Activated CD4-positive, alpha-beta memory T cell treated with anti-CD3 and anti-CD28 coated beads, Interleukin-2, amount 10 ng/mL, durations not matched to agents 7 days and 5 days (primary cell): ENCODE measurements at places on chromosomes 5 and 9. TPM values are rescaled to one million over a fixed set of nuclear protein-coding genes. Genes with fewer than 3 reads are reported as not detected.

PALM2AKAP2 gene
- total RNA-seq: not detected

FRMPD1 gene
- total RNA-seq: not detected

SPATA6L gene
- 0.43 TPM for total RNA-seq

FAM221B gene
- not detected for total RNA-seq

SNCB gene
- total RNA-seq: not detected

FOXD1 gene
- 0.38 TPM for total RNA-seq

S1PR3 gene
- total RNA-seq: not detected

SURF1 gene
- total RNA-seq: 37.6 TPM

CDKN2AIPNL gene
- 23.5 TPM for total RNA-seq

SLC6A18 gene
- total RNA-seq: not detected

PCDHGA3 gene
- total RNA-seq: not detected

DNA sequence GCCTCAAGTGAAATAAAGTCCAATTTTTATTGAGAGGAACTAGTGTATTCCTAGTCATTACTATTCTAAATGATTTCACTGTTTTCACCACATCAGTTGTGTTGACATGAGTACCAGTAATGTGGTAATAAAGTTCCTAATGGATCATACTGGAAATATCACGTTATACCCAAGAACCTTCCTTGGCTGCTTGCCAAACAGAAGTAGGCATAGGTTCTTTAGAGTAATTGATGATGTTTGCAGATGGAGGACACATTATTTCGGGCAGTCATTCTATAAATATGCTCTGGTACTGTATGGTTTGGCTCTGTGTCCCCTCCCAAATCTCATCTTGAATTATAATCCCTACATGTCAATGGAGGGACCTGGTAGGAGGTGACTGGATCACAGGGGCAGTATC is 15.1 kb downstream of the SNCAIP start:
- no peak for DNase-seq

DNA sequence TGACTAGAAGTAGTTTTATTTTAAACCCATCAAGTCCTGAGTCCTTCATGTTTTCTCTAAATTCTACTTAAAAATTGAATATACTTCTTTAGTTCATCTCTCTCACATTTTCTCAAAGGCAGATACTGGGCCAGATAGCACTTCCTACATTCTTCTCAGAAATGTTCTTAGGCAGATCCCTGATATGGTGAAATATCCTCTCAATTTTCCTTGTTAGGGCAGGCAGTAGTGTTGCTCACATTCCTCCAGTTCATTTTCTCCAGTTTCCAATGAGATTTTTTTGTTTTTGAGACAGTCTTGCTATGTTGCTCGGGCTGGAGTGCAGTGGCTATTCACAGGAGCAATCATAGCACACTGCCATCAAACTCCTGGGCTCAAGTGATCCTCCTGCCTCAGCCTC is 5.7 kb downstream of the GCNT1 start:
- no peak for DNase-seq

GRCh38 chr5:160390787-160391696 is 8.8 kb downstream of the FAM200C start:
- no peak for DNase-seq

- DNase-seq: no peak
Observed at GRCh38 chr5:59001154-59001553, 418.3 kb downstream of the RAB3C start.

GRCh38 chr5:157343842-157344790 is 78.2 kb downstream of the CYFIP2 start:
- DNase-seq: no peak

DNA sequence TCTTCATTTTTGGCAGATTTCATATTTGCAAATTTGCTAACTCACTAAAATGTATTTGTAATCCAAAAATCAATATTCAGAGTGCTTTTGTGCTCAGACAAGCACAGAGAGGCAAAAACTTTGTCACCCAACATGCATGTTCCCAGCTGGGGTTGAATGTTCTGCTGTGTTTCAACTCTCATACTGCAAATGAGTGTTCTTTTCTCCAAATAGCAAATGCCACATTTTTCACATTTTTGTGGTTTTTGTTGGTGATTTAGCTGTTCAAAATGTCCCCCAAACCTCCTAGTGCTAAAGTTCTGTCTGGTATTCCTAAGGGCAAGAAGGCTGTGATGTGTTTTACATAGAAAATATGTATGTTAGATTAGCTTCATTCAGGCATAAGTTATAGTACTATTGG is 87.3 kb upstream of the PCSK5 start:
- no peak for DNase-seq

DNA sequence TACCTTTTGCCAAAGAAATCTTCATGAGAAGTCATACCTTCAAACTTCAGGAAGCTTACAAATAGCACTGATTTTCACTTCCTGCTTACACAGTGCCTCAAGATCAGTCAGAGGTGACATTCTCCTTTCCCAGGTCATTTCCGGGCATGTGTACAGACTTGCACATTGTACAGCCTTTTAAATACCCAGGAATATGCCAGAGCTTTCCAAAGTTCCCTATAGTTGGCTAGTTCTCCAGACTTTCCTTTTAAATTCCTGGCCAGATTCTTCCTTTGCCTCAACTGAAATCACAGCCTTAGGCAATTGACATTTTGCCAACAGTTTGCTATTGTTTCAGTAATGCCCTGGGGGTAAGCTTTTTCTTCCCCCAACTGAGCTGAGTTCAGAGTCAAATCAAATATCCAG is 47.2 kb downstream of the RFX3 start:
- DNase-seq: no peak

- no peak for DNase-seq
Observed at GRCh38 chr5:161273410-161273809, 273.1 kb downstream of the GABRB2 start.

DNA sequence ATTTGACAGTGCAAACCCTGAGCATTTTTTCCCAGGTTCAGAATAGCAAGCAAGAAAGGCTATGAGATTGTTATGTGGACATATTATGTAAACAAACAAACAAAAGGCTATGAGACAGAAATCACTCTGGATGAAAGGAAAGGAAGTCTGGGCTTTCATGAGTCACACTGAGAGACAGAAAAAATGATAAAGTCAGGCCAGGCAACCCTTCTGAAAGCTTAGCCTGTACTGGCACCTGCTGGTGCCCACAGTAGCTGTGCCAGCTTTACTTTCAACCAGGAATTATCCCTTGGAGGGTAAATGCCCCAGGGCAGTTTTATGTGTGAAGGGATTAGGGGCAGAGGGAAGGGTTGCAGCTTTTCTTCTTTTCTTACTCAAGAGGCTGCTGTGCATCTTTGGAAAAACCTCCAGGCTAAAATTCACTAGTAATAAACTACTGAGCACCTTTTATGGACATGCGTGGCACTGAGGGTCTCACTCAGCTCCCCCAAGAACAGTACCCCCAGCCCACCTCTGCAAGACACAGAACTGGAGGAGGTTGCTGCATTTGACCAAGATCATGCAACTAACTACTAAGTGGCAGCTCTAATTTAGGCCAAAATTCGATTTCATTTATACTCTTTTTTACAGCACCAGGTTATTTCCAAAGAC is 41.7 kb downstream of the ACTL7B start:
- no peak for DNase-seq

GRCh38 chr9:110027671-110028081 is 180.3 kb downstream of the C9orf152 start:
- DNase-seq: no peak

- DNase-seq: no peak
Observed at GRCh38 chr9:134360897-134361296, 34.6 kb downstream of the RXRA start.

DNA sequence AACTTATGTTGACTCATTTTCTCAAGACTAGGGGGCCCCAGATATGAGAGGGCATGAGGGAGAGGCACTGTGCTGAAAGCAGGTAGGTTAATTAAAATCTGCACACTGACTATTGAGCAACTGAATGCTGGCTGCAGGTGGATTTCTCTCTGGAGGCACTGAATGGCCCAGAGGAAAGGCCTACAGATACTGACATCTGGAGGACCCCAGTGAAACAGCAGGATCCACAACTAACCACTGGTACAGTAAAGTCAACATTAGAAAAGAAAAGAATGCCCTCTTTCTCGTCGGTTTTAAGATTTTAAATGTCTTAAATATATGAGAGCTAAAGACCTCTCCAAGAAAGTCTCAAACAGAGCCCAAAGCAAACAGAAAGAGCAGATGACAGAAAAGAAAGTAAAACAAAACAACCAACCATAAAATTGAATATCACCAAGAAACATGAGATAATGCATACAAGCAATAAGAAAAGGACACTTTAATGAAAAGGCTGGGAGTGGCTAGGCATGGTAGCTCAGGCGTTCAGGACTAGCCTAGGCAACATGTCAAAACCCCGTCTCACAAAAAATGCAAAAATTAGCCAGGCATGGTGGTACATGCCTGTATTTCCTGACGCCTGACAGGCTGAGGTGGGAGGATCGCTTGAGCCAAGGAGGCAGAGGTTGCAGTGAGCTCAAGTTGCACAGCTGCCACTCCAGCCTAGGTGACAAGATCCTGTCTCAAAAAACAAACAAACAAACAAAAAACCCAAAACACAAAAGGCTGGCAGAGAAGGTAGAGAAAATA is 43.3 kb downstream of the PUM3 start:
- DNase-seq: no peak

- no peak for DNase-seq
Observed at GRCh38 chr5:67291066-67291465, 94.5 kb upstream of the CD180 start.

DNA sequence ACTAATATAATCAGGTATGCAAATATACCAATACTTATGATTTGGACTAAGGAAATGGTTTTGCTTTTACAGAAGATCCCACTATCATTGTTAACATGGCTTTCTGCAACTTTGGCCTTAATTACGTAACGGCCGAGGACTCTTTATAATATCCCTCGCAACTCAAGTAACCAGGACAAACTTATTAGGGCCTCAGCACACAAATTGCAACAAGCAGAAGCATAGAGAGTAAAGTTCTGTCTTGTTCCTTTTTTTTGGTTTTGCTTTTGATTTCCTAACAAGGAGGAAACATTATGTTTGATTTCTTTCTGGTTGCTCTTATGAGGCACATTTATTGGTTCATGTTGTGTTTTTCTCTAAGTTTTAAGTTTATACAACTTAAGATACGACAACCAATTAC is 60.4 kb downstream of the RORB start:
- no peak for DNase-seq

GRCh38 chr5:112865128-112865527 is 4.0 kb downstream of the SRP19 start:
- no peak for DNase-seq

DNA sequence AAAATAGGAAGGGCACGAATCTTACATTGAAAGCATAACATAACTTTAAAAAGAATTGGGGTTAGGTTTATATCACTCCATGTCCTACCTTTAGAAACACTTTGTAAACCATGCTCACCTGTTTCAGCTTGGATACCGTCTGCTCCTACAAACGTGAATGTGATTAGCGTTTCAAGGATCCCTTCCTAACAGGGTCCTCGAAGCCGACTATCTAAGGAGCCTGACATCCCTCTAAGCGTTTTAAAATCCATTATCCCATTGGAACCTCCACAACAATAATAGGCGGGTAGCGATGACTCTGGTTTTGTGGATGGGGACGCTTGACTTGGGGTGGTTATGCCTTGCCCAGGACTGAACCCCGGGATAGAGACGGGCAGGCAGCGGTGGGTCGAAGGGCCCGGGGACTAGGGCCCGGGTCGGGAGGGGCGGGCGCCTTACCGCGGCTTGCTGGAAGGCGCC is 937 bp downstream of the SVEP1 start:
- no peak for DNase-seq

GRCh38 chr5:9545136-9545991 is 511 bp downstream of the SEMA5A start:
- DNase-seq: no peak

DNA sequence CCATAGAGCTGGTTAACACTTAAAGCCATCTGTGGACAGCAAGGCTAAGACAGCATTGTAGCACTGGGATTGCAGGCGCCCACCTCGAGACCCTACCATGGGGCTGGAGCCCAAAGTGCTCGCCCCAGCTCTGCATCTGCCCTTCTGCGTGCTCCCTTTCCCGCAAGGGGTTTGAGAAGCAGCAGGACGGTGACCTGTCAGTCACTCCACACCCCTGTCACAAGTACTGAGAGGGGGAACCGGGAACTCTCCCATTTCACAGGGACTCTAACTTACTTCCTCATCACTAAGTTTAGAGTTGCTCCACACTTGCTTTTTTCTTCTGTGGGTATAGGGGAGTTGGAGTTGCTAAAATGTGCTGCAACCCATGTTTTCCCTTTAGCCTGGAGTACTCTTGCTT is 273.2 kb downstream of the SMARCA2 start:
- DNase-seq: no peak

DNA sequence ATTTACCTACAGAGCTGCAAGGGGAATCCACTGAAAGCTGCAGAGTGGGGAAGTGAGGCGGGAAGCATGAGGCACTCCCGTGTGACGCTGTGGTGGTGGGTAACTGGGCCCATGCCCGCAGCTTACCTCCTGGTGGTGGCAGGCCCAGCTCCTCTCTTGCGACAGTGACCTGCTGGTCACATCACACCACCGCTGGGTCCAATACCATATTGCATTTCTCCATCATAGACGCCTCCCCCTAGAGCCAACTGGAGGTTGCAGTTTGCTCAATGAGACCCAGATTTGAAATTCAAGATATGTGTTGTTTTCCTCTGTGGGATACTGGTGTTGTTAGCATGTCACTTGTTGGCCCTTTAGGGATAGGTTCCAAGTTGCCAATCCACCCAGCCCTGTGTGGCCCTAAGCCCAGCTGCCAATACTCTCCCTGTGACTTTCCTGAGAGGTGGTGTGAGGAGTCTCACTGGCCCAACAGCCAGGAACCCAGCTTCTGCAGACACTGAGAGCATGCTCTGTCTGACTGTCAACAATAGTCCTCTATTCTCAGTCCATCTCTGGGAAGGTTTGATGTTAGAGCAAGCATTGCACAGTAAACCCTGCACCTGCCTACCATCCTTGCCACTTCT is 428.3 kb downstream of the GADD45G start:
- DNase-seq: no peak

GRCh38 chr5:168992687-168993086 is 308.3 kb downstream of the SLIT3 start:
- DNase-seq: no peak

DNA sequence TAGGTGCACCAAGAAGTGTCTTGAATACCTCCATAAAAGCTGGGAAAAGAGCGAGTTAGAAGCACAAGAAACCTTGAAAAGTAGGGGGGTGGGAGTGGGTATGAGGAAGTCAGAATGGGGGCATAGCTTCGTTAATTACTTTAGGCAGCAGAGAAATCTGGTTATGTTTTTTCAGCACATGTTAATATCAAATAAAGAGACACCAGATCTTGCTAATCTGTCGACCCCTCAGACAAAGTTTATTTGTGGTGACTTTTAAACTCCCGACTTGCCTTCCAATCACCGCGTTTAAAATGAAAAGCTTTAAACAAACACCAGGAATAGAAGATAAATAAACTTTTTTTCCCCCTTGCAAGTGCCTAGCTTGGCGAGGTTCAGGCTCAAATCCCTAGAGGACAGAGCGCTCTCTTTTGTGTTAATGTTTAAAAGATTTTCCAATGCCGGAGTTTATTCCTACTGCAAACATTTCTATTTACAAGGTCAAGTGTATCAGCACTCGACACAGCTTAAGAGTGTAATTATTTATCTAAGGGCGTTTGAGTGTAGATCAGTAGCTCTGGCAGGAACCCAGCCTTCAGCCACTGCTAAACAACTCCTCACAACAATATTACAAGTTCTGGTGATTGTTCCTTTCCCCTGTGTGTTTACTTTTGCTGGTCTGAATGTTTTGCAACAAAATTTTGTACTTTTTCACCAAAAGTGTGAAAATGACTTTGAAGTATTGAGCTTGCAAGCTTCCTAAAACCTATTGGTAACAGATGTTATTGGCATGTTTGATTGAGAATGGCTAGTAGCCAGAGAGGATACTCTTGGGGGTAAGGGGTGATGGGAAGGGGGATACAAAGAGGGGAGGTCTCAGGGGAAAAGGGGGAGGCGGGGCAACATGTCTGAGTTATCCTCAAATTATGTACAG is 3.8 kb downstream of the GAS1 start:
- DNase-seq: no peak

- DNase-seq: no peak
Observed at GRCh38 chr9:137190315-137190856, 1.9 kb downstream of the SSNA1 start.
